ENCODE measurements at places on chromosomes 4 and X.

DNA sequence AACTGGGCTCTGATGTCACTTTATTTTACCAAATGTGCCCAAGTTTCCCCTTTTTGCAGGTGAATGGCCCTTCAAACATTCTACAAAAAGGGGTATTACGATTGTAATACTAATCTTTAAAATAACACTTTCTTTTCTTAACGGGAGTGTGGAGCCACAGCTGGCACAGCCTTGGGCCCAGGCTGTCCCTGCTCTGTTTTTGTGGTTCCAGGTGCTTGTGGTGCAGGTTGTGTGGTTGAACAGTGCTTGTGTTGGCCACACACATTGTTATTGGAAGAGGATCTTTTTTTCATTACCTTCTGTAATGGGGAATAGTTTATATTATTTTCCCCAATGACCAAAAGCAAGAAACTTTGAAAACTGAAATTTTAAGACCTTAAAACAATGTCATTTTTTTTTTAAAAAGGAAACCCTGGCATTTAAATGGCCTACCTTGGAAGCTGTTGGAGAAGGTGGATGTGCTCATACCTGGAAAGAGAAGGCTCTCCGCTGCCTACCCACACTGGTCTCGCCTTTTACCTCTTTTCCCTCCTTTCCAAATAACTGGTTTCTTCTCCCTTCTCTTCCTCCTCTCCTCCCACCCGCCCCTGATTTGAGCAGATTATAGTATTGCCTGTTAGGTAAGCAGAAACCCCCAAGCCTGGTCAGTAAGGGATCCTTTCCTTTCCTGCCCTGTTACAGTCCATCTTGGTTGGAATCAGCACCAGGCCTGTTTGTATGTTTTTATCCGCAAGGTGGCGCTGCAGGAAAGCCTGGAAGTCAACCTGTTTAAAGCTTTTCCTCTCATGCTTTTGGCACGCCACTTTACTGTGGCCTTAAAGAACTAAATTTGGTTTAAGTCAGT is 28.6 kb downstream of the HADH start:
- DNase-seq: peak; percentile 65

GRCh38 chr4:26369581-26369980 is 48.8 kb downstream of the RBPJ start:
- DNase-seq: no peak

GRCh38 chr4:37641886-37642849 is 44.0 kb downstream of the RELL1 start:
- no peak for DNase-seq

DNA sequence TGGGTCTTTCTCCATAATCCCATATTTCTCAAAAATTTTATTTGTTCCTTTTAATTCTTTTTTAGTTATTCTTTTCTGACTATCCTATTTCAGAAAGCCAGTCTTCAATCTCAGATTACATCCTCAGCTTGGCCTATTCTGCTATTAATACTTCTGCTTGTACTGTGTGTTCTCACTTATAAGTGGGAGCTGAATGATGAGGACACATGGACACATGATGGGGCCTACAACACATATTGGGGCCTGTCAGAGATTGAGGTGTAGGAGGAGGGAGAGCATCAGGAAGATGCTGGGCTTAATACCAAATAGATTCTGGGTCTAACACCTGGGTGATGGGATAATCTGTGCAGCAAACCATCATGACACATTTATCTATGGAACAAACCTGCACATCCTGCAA is 82.3 kb downstream of the MAGEE1 start:
- no peak for DNase-seq

GRCh38 chrX:51406688-51407519 is 74.3 kb downstream of the NUDT10 start:
- no peak for DNase-seq

DNA sequence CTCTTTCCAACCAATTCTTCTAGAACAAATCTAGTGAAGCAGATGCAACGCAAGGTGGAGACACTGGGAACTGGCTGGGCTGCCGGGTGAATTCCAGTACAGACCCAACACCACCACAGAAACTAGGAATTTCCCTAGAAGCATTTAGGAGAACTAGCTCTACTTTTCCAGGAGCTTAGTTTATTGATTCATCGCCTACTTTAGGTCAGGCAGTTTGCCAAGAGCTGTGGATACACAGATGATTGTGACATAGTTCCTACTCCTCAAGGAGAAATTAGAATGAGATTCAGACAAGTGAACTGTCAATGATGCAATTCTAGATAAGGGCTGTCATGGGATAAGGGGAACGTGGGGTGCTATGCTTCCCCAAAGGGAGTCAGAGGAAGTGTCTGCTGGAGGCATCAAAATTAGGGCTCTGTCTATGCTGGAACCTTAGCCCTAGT is 350.0 kb downstream of the CAMK2D start:
- no peak for DNase-seq

- DNase-seq: no peak
These were observed 2.7 kb upstream of the GRIA3 start for GRCh38 chrX:123181233-123181914.

GRCh38 chrX:11434607-11435006 is 141.4 kb downstream of the AMELX start:
- no peak for DNase-seq

DNA sequence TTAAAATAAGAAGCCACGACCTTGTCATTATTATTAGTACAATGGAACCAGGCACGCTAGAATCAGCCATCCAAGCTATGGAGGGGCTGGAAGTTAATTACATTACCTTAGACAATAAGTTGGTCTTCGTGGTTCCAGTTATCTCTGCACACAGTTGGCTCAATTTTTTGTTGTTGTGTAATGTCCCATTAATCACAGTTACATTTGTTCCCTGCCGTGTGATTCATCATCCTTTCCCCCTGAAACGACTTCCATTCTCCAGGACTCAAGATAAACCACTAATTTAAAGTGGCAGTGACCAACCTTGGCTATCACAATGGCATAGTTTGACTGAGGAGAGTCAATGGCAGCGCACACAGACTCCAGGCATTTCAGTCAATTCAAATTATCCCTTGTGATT is 905.0 kb downstream of the RAB28 start:
- no peak for DNase-seq

GRCh38 chrX:153375571-153375970 is 25.6 kb downstream of the PNMA6E start:
- DNase-seq: no peak

DNA sequence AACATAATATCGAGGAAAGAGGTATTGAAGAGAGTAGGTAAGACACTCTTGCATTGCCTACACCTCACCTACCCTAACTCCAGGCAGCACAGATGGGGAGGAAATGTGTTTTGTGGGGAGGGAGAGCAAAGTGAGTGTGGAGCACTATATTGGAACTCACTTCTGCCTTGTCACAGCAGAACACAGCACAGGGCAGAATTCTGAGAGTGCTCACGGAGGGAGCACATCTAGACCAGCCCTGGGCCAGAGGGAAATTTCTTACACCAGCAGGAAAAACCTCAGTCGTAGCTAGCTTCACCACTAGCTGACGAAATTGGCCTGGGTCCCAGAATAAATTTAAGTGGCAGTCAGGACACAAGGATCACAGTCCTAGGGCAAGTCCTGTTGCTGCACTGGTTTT is 517.3 kb downstream of the TMA16 start:
- no peak for DNase-seq

- no peak for DNase-seq
These were observed 55.8 kb upstream of the BCOR start for GRCh38 chrX:40153345-40154249.

DNA sequence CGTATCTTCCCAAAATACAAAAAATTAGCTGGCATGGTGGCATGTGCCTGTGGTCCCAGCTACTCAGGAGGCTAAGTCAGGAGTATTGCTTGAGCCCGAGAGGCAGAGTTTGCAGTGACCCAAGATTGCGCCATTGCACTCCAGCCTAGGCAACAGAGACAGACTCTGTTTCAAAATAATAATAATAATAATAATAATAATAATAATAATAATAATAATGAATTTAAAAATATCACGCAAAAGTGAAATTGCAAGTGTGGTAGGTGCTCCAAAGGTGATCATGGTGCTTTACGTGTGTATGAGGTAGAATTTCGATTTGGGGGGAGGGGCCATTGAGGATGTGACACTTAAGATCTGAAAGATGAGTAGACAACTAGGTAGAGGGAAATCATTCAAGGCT is 4.9 kb upstream of the HPSE start:
- DNase-seq: no peak

- no peak for DNase-seq
These were observed 46.1 kb upstream of the VEGFC start for GRCh38 chr4:176838601-176839433.

DNA sequence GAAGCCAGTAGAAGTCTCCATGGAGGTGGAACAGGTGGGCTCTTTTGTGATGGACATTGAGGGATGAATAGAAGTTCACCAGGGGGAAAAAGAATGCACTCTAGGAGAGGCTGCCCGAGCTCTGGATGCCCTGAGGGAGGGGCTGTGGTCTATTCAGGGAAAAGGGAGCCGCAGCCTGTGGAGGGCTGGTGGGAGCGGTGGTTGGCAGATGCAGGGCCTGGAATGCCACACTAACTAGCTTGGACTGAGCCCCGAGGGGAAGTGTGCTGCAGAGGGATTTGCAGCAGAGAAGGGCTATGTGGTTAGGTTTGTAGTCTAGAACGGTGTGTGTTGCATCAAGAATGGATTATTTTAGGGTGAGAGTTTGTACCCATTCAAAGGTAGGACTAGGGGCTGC is 29.5 kb upstream of the PSAPL1 start:
- no peak for DNase-seq

GRCh38 chrX:148913971-148914370 is 413.6 kb downstream of the AFF2 start:
- DNase-seq: no peak

- DNase-seq: no peak
These were observed 442.9 kb upstream of the RASGEF1B start for GRCh38 chr4:81914623-81915022.

DNA sequence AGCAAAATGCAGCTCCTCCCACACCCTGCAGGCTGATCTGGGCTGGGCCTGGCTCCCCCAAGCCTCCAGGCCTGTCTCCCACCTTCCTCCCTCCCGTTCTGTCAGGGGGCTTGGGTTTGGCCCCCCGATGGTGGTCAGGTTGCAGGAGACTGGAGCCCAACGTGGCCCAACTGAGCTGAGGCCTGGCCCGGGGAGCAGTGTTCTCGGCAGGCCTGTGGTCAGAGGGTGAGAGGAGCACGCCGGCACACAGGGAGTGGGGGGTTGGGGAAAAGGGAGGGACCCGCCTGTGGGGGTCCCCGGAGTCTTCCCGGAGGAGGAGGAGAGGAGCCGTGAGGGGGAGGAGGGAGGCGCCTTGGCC is 43.2 kb upstream of the NKX1-1 start:
- no peak for DNase-seq

- no peak for DNase-seq
These were observed 365.7 kb downstream of the PPP3CA start for GRCh38 chr4:100981447-100982204.

GRCh38 chrX:71251466-71251973 is 2.4 kb downstream of the ZMYM3 start:
- no peak for DNase-seq

DNA sequence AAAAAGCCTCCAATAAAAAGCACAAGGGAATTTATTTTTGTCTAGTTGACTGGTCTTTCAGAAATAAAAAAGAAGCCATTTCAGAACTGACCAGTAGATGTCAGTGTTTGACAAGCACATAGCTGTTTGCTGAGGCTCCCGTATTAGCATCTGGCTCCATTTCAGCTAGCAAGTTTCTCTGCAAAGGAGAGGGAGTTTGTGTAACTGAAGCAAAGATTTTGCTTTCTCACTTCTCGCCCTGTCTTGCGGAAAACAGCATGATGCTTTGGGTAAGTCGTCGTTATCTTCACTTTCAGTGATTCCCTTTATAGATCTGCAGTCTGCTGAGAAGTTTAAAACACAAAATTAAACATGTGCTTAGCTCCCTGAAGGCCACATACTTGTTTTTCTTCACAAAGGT is 85.5 kb downstream of the CT47B1 start:
- DNase-seq: no peak

DNA sequence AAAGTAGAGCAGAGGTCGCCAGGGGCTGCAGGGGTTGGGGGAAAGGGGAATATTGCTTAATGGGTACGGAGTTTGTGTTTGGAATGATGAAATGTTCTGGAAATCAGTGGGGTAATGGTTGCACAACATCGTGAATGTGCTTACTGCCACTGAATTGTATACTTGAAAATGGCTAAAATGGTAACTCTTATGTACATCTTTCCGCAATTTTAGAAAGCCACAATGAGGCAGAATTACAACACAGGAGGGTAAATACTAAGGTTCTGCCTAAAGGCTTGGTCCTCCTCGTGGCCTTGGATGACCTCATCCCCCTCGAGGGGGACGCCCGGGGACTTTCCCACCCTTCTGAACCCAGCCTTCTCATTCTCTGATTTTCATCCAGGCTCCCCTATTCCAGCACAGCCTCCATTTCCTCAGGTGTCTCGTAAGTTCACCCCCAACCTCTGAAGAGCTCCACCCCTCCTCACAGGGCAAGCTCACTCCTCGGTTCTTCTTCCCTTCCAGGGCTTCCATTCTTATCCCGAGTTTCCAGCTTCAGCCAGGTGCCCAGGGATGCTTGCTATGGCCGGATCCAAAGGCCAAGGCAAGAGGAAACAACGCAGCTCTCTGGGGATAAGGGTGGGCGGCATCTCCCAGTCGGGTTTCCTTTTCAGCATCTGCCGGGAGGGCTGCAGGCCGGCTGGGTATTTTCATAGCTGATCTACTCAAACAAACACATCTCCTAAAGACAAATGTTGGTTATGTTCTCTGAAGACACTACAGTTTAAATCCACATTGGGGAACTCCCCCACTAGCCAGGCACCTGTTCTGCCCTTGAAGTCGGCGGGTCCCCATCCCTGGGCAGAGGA is 71.3 kb upstream of the ACSL1 start:
- no peak for DNase-seq

DNA sequence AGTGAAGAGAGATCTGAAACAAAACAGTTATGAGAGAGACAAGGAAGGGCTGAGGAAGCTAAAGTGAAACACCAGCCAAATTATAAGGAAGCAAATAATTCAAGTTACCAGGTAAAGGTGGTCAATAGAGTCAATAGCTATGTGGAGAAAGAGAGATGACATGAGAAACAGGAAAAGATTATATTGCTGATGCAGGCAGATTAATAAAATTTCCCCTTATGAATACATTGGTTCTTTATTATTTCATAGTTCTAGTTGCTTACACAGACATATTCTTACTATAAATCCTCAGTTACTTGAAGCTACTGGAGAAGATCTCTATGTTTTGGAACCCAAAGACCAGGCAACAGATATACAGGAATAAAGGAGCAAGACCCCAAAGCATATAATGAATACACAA is 273.7 kb upstream of the CTSO start:
- DNase-seq: no peak

DNA sequence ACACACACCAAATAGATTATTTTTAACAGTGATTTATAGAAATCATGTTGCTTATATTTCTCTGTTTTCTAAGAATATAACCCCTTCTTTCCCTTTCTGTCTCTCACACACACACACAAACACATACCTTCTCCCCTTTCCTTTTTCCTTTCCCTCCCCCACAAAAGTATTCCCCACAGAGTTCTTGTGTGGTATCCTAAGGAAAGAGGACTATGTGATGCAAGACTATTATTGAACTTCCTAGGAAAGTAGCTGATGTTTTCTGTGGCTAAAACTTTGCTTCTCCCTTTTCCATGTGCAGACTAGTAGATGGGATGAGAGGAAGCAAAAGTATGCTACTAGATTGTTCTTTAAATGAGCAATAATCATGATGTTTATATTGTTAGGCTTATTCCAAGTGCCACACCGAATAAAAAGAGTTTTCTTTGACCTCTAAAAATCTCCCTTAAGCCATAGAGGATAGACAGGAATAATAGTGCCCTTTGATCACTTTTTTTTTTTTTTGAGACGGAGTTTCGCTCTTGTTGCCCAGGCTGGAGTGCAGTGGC is 38.7 kb downstream of the CPEB2 start:
- no peak for DNase-seq

- no peak for DNase-seq
These were observed 884.5 kb upstream of the EPHA5 start for GRCh38 chr4:66554826-66555225.
